Esophagus squamous epithelium (tissue), 5 donors: ENCODE measurements at places on chromosomes 6 and 20.

GRCh38 chr6:106084989-106085691 is 996 bp upstream of the PRDM1 start:
- no peak for DNase-seq
- H3K27ac ChIP-seq = peak overlapping the region; percentile 82
- H3K4me3 ChIP-seq = peak overlapping the region; percentile 45
- no peaks in the 10 kb centered on the region for H3K27me3 ChIP-seq
- H3K36me3 ChIP-seq = no peaks in the 10 kb centered on the region

DNA sequence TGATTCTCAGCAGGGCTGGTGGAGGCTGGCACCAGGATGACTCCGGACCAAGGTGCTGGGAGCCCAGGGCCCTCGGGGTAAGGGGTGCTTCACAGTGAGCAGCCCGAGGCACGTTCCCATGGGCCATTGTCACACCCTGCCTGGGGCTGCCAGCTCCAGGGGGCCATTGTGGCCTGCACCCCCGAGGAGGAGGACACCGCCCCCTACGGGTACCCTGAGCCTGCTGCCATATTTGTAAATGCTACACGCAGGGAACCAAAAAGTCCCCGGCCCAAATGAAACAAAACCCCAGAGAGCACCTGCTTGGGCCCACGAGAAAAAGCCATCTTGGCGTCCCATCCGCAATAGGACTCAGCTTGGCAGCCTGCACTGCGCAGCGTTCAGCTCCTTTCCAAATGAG is 64.7 kb upstream of the GATA5 start:
- H3K4me1 ChIP-seq = no peaks in the 10 kb centered on the region
- H3K4me3 ChIP-seq = no peak overlapping the region
- peaks cover 72% of the 10 kb centered on the region for H3K27me3 ChIP-seq
- H3K36me3 ChIP-seq = no peaks in the 10 kb centered on the region
- no peak overlapping the region for H3K27ac ChIP-seq

- DNase-seq = no peak
- no peaks in the 10 kb centered on the region for H3K4me1 ChIP-seq
- no peaks in the 10 kb centered on the region for H3K27me3 ChIP-seq
- H3K27ac ChIP-seq = no peak overlapping the region
- H3K36me3 ChIP-seq = no peaks in the 10 kb centered on the region
Measured at GRCh38 chr6:106247733-106248132, 77.8 kb downstream of the ATG5 start.

GRCh38 chr20:31749223-31749622 is 10.1 kb downstream of the TPX2 start:
- DNase-seq = no peak
- H3K4me3 ChIP-seq = no peak overlapping the region
- no peaks in the 10 kb centered on the region for H3K36me3 ChIP-seq
- no peak overlapping the region for H3K27ac ChIP-seq
